ENCODE measurements at places on chromosomes 16 and 17.

DNA sequence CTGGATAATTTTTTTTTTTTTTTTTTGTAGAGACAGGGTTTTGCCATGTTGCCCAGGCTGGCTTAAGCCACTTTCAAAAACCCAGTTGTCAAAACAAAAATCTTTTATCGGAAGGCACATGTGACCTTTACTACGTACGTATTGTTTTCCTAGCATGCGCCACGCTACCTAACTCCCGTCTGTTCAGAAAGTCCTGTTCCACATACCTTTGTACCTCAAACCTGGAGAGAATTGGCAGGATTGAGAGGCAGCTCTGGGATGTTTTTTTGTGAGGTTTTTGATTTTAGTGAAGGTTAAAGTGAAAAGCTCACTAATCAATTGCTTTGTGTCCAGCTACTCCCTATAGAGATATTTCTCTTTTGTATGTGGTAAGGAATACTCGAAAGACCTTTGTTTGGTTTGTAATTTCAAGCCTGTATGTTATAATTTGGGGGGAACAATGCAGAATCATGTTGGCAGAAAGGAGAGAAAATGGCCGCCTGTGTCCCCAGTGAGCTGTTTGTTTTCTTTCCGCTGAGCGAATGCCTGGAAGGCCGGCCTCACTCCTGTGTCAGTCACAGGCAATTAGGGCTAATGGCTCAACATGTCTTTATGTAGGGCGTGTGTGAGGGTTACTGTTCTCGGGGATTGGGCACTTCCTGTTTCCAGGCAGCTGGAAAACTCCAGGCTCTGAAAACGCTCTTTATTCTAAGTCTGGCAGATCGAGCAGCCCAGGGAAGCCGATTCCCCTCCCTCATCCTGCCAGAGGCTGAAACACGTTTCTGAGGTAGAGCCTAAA lies 60.8 kb upstream of the CLEC18A start:
- no peak overlapping the region for H3K27ac ChIP-seq
- no peak for DNase-seq
- H3K27me3 ChIP-seq = no peaks in the 10 kb centered on the region
- peaks cover 7% of the 10 kb centered on the region for H3K4me1 ChIP-seq
- peaks cover 28% of the 10 kb centered on the region for H3K36me3 ChIP-seq

DNA sequence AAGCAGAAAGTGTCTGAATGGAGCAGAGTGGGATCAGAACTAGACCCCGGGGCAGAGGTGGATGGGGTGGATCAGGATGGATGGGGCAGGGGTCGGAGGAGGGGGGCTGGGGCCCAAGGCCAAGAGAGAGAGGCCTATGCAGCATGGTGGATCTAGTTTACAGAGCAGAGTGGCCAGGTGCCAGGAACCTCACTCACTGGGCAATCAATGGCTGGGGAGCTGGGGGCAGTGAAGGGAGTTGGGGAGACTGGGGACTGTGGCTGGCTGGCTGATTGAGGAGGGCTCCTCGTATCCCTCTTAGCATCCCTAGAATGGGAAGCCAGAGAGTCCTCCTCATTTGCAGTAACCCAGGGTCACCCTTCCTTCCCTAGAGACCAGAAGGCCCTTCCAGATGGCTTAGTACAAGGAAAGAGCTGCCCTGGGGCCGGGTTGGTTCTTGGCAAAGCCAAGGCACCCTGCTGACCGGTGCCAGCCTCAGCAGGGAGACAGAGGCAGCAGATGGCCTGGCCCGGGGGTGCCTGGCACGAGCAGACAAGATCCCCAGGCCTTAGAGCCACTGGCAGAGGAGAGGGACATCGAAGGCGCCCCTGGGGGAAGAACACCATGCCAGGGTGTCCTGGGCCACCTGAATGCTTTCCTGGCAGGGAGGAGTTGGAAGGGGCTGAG lies 36.8 kb downstream of the SRCIN1 start:
- H3K4me3 ChIP-seq = no peak overlapping the region
- H3K36me3 ChIP-seq = no peaks in the 10 kb centered on the region
- H3K27ac ChIP-seq = no peak overlapping the region
- peaks cover 6% of the 10 kb centered on the region for H3K4me1 ChIP-seq
- no peak for DNase-seq

GRCh38 chr16:15055141-15056053 lies 477 bp downstream of the NTAN1 start:
- peak; percentile 75 for DNase-seq
- H3K4me1 ChIP-seq = peaks cover 15% of the 10 kb centered on the region
- no peaks in the 10 kb centered on the region for H3K27me3 ChIP-seq
- H3K36me3 ChIP-seq = peaks cover 7% of the 10 kb centered on the region
- H3K4me3 ChIP-seq = peak overlapping the region; percentile 82
- no peak overlapping the region for H3K27ac ChIP-seq

GRCh38 chr17:6755731-6756184 lies at the start of gene XAF1:
XAF1 (plus strand) TSS chr17:6756046; CDS start chr17:6756079, 33 bp downstream.
- H3K27ac ChIP-seq = peak within 1 kb of the TSS; percentile 92
- H3K4me3 ChIP-seq = peak within 1 kb of the TSS; percentile 97
- H3K27me3 ChIP-seq = no peaks in the 10 kb centered on the region
- DNase-seq = no peak
- peaks cover 43% of the 10 kb centered on the region for H3K4me1 ChIP-seq

- H3K36me3 ChIP-seq = peaks cover 7% of the 10 kb centered on the region
- H3K4me3 ChIP-seq = no peak overlapping the region
- peaks cover 50% of the 10 kb centered on the region for H3K4me1 ChIP-seq
- DNase-seq = no peak
- H3K27me3 ChIP-seq = no peaks in the 10 kb centered on the region
These were observed 24.1 kb downstream of the XYLT1 start for GRCh38 chr16:17446661-17447060.

GRCh38 chr17:10268005-10268404 lies 69.6 kb upstream of the GAS7 start:
- no peaks in the 10 kb centered on the region for H3K4me1 ChIP-seq
- H3K27me3 ChIP-seq = no peaks in the 10 kb centered on the region
- no peak overlapping the region for H3K4me3 ChIP-seq
- no peaks in the 10 kb centered on the region for H3K36me3 ChIP-seq

GRCh38 chr16:9365370-9365728 lies 273.9 kb downstream of the HAPSTR1 start:
- no peaks in the 10 kb centered on the region for H3K4me1 ChIP-seq
- DNase-seq = no peak
- H3K27ac ChIP-seq = no peak overlapping the region
- no peaks in the 10 kb centered on the region for H3K27me3 ChIP-seq
- no peak overlapping the region for H3K4me3 ChIP-seq

GRCh38 chr17:32755045-32755805 lies 121.7 kb downstream of the MYO1D start:
- H3K27me3 ChIP-seq = no peaks in the 10 kb centered on the region
- H3K4me3 ChIP-seq = no peak overlapping the region
- no peak overlapping the region for H3K27ac ChIP-seq
- H3K4me1 ChIP-seq = peaks cover 12% of the 10 kb centered on the region

GRCh38 chr16:27402964-27403600 lies 1.1 kb downstream of the IL21R start:
- no peak for DNase-seq
- H3K4me1 ChIP-seq = peaks cover 91% of the 10 kb centered on the region
- H3K36me3 ChIP-seq = peaks cover 50% of the 10 kb centered on the region
- peak overlapping the region; percentile 100 for H3K27ac ChIP-seq
- H3K27me3 ChIP-seq = no peaks in the 10 kb centered on the region

DNA sequence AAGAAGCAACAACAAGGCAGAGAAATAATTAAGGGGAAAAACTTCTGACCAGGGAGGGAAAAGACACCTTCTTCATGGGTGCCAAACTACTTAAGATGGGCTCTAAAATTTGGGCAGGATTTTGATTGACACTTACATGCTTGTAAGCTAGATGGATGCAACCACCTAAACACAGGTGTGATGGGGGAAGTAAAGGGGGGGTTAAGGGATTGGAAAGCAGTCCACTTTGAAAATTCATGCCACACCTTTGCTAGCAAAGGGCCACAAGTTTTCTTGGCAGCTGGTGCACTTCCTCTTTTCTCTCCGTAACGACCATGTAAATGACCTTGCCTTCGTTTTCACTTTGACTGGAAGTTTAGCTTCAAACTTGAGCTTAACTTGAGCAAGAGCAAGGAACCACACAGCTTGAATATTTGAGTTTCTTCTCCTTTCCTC lies 14.3 kb upstream of the PRKAR1A start:
- DNase-seq = no peak
- peaks cover 17% of the 10 kb centered on the region for H3K27me3 ChIP-seq
- H3K4me3 ChIP-seq = no peak overlapping the region

GRCh38 chr17:31269578-31269983 lies 27.5 kb downstream of the OMG start:
- no peaks in the 10 kb centered on the region for H3K4me1 ChIP-seq
- no peak for DNase-seq
- H3K27ac ChIP-seq = no peak overlapping the region

- peaks cover 75% of the 10 kb centered on the region for H3K27me3 ChIP-seq
- no peak overlapping the region for H3K4me3 ChIP-seq
- no peaks in the 10 kb centered on the region for H3K4me1 ChIP-seq
- H3K27ac ChIP-seq = no peak overlapping the region
These were observed 19.0 kb upstream of the CALB2 start for GRCh38 chr16:71339236-71340171.

- DNase-seq = no peak
- H3K36me3 ChIP-seq = peaks cover 3% of the 10 kb centered on the region
- H3K27me3 ChIP-seq = peaks cover 9% of the 10 kb centered on the region
- no peaks in the 10 kb centered on the region for H3K4me1 ChIP-seq
- H3K4me3 ChIP-seq = no peak overlapping the region
- no peak overlapping the region for H3K27ac ChIP-seq
These were observed 19.3 kb upstream of the SOX9 start for GRCh38 chr17:72101526-72101925.

DNA sequence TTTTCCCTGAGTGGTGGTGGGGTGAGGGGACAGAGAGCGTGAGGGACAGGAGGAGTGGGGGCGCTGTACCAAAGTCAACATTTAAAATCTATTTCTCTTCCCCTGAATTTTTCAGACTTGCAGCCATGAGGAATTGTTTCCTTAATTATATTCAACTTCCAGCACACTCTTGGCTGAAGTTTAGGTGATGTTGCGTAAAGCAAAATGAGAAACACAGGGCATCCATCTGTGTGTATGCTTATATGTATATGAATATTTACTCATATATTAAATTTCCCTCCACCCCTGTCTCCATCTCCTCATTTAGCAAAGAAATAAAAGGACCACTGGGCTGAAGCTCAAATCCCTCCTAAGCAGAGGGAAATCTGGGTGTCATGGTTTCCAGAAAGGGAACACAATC lies 218.1 kb downstream of the XYLT1 start:
- H3K27me3 ChIP-seq = no peaks in the 10 kb centered on the region
- H3K27ac ChIP-seq = no peak overlapping the region
- DNase-seq = no peak

DNA sequence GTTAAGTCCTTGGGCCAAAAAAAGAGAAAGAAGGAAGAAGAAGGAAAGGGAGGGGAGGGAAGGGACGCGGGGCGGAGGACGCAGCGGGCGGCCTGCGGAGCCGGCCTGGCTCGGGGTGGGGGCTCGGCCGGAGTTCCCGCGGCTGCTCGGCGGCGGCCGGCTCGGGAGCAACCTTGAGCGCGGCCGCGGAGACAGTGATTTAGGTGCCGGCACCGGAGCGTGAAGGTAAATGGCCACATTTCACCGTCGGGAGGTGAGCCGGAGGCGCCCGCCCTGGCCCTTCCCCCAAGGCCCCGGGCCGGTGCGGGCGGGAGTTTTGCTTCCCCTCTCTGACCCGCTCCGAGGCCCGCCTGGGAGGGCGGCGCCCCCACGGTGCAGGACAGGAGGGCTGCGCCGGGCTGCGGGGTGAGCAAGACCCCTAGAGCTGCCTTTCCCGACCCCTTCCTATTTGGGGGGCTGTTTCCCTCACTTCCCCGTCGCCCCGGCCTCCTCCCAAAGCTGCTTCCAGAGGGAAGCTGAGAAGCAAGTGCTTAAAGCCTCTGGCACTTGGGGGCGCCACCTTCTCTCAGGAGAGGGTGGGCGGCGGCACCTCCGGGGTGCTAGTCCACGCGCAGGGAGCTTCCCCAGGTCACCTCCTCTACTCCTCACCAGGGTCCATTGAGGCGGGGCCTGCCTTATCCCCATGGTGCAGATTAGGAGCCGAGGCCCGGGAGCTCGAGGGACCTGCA lies 56.5 kb downstream of the MRM1 start:
- no peak overlapping the region for H3K27ac ChIP-seq
- DNase-seq = no peak
- peaks cover 83% of the 10 kb centered on the region for H3K27me3 ChIP-seq
- H3K36me3 ChIP-seq = no peaks in the 10 kb centered on the region
- no peaks in the 10 kb centered on the region for H3K4me1 ChIP-seq

GRCh38 chr17:15456972-15457722 lies 10.3 kb downstream of the CDRT4 start:
- H3K36me3 ChIP-seq = peaks cover 1% of the 10 kb centered on the region
- H3K27me3 ChIP-seq = no peaks in the 10 kb centered on the region
- no peak overlapping the region for H3K4me3 ChIP-seq
- no peak for DNase-seq
